ENCODE measurements at places on chromosomes 13 and 19.

GRCh38 chr19:33683881-33684537 is 62.3 kb downstream of the CHST8 start:
- peak; percentile 35 for DNase-seq

DNA sequence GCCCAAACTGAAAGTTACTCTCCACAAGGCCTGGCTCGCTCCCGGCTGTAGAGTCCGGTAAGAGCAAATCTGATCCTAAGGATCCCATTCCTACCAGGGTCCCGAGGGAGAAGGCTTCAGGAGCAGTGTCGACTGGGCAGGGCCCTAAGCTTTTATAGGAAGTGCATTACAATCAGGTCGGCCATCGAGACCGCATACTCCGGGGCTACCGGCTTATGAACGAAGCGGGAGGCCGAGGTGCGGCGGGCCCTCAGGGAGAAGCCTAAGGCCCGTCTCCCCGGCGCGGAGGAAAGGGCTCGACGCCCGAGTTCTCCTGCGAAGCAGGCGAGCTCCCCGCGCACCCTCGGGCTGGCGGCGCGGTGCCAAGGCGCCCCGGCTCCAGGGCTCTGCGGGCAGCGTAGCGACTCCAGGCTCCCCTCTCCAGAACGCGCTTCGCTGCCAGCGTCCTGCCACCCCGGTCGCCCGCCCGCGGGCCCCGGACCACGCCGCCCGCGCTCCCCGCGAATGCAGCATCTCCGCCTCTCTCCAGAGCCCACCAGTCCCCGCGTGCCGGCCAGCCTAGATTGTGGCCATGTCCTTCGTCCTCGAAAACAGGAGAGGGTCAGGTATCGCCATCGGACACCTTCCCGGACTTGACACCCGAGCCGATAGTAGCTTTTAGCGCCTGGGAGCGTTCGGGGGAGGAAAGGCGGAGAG is 1.4 kb downstream of the EFNB2 start:
- DNase-seq = peak; percentile 46

DNA sequence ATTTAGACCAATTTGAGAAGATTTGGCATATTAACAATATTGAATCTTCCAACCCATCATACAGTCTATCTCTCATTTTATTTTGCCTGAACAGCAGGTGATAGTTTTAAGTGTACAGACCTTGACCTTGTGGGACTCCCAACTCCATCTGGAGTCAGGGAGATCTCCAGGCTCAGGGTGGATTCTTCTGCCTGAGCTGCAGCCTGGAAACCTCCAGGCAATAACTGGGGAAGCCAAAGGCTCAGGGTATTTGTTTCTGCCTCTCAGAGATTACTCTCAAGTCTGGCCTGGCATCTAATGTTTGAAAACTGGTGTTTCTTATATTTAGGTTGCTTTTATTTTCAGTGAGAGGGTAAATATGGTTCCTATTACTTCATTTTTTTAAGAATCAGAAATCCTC is 102.1 kb upstream of the C1QTNF9B start:
- DNase-seq = no peak

GRCh38 chr13:34474187-34474868 is 467.7 kb upstream of the NBEA start:
- no peak for DNase-seq

- DNase-seq = peak; percentile 89
Observed at GRCh38 chr19:47247308-47247990, 8.9 kb upstream of the CCDC9 start.

GRCh38 chr19:30935146-30935545 is 414.1 kb downstream of the TSHZ3 start:
- DNase-seq = no peak

GRCh38 chr19:29193155-29193554 is 19.8 kb downstream of the UQCRFS1 start:
- no peak for DNase-seq

GRCh38 chr13:41059456-41060081 is 1.7 kb upstream of the WBP4 start:
- no peak for DNase-seq

- DNase-seq = no peak
Observed at GRCh38 chr19:6020972-6021805, 43.2 kb upstream of the RANBP3 start.

DNA sequence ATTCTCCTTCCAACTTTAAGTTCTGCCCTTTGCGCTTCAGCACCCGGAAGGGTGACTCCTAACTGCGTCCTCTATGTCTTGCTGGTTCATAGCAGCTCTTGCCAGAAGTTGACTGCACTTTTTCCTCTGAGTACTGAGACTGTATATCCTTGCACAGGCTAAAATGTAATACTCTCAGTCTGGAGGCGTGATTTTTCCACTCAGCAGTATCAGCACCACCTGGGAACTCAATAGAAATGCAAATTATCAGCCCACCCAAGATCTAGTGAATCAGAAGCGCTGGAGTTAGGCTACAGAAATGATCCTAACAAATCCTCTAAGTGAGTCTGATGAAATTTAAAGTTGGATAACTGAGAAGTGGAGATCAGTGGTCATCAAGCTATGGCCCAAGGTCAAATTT is 1611.9 kb upstream of the SLC10A2 start:
- no peak for DNase-seq

- DNase-seq = no peak
Observed at GRCh38 chr13:74158571-74159352, 24.6 kb upstream of the KLF12 start.

GRCh38 chr19:49845414-49845813 is 5.5 kb upstream of the PTOV1 start:
- no peak for DNase-seq

- peak; percentile 14 for DNase-seq
Observed at GRCh38 chr13:114087430-114087829, 45.0 kb downstream of the RASA3 start.

GRCh38 chr13:23620613-23621315 is 50.6 kb downstream of the TNFRSF19 start:
- DNase-seq = no peak

DNA sequence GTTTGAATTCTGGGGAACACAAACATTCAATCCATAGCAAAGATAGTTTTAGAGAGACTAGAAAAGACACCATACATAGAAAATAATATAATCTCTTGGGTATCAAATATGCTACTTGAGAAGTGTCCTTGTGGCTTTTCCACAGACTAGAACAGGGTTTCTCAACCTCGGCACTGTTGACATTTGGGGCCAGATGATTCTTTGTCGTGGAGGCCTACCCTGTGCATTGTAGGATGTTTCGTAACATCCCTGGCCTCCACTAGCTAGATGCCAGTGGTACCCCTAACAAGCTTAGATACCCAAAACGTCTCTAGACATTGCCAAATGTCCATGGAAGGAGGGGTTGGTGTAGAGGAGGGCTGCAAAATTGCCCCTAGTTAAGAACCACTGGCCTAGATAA is 2.2 kb upstream of the ESD start:
- DNase-seq = no peak

DNA sequence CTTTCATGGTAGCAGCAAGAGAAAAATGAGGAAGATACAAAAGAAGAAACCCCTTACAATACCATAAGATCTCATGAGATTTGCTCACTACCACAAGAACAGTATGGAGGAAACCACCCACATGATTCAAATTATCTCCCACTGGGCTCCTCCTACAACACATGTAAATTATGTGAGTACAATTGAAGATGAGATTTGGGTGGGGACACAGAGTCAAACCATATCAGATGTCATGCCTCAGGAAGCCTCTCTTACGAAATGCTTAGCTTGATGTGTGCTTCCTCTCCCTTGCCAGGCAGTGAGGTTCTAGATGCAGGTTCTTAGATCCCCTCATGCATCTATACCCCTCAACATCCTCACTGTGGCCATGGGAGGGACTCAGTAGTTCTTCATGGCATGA is 63.2 kb upstream of the RGCC start:
- DNase-seq = no peak

GRCh38 chr13:94761407-94761806 is 49.1 kb upstream of the SOX21 start:
- DNase-seq = no peak

DNA sequence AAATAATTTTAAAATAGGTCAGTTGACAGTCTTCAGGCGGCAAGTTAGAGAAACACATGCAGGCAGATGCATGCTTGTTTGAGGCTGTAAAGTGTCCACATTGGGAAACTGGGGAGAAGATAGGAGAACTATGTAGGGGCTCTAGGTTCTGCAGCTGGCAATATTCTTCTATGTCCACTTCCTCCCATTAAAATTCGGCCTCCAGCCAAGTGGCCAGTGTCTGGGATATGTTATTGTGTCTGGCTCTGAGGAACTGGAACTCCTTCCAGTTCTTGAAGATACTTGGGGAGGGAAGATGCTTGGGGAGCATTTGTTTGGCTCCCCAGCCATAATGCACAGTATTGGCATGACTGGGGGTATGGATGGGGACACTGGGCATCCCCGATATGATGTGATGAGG is 20.9 kb upstream of the KLF2 start:
- DNase-seq = no peak

- DNase-seq = no peak
Observed at GRCh38 chr13:39407786-39408185, 195.2 kb downstream of the LHFPL6 start.

- no peak for DNase-seq
Observed at GRCh38 chr13:46983881-46984280, 87.0 kb upstream of the HTR2A start.

GRCh38 chr19:52453324-52454094 is at the start of gene ZNF578:
ZNF578 (plus strand) TSS chr19:52453553; CDS start chr19:52501846, 48,293 bp downstream.
- peak; percentile 80 for DNase-seq

DNA sequence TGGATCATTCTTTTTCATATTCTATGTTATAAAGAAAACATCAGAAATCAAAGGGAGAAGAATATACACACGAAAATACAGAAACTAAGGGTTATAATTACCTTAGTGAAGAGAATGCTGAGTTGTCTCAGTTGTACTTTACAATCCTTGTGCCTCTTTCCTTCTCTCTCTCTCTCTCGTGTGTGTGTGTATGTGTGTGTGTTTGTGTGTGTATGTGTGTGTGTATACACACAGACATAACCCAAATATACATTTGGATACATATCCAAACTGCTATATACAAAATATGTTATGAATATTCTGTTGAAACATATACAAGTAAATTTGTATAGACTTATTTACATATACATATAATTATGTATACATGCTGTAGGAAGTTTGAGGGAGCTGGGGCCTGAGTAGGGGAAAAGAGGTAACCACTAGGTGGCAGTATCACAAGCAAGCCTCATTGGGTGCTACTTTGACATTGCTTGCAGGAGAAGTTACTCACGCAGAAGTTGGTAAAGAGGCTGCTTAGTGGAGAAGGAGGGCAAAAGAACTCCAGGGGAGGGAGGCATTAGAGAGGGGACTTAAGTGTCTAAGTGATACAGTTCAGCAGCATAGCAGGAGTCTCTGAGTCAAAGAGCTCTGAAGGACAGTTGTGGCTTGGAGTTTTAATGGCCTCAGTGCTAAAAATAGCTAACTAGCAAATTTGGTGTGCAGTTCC is 465.1 kb upstream of the PCDH20 start:
- no peak for DNase-seq

DNA sequence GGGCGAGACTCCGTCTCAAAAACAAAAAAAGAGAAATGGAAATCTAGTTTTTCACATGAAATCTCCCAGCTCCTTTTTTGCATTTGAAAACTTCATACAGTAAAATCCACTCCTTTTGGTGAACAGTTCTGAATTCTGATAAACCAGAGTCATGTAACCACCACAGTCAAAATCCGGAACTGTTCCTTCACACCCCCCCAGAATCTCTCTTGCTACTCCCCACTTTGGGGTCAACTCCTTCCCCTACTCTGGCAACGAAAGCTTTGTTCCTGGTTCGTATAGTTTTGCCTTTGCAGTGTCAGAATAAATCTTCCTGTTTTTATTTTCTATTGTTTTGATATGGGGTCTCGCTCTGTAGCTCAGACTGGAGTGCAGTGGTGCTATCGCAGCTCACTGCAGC is 23.7 kb downstream of the RCN3 start:
- DNase-seq = no peak

DNA sequence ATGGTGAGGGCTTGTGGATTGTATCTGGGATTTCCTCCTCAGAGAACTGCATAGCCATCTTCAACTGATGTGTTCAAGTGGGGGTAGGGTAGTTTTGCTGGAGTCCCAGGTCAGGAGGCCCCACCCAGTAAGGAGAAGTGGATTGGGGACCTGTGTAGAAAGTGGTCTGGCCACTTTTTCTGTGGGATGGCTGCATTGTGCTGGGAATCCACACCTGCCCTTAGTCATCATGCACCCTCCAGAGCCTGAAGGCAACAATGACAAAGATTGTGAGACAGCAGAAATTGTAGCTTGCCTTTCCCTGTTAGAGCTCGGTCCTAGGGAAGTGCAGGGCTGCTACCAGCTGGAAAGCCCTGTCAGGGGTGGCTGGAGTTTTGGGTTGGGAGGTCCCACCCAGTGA is 255.4 kb downstream of the NDFIP2 start:
- DNase-seq = no peak

GRCh38 chr13:74705438-74705837 is 571.2 kb upstream of the KLF12 start:
- no peak for DNase-seq

GRCh38 chr13:40518481-40518882 is 148.0 kb downstream of the FOXO1 start:
- peak; percentile 35 for DNase-seq

DNA sequence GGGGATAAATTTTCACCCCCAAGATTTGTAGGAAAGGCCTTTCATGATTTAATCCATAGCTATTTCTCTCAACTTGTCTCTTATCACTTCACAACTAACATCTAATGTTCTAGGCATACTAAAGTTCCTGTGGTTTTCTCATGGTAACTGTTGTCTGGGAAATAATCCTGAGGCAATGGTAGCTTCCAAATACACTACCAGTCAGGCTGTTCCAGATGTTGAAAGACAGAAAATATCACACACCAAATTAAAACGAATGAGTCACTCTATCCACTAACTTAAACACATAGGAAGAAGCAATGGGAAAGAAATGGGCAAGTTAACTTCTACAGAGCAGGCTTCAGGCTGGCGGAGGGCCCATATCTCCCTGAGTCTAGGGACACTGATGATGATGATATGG is 77.7 kb upstream of the MYO16 start:
- no peak for DNase-seq

DNA sequence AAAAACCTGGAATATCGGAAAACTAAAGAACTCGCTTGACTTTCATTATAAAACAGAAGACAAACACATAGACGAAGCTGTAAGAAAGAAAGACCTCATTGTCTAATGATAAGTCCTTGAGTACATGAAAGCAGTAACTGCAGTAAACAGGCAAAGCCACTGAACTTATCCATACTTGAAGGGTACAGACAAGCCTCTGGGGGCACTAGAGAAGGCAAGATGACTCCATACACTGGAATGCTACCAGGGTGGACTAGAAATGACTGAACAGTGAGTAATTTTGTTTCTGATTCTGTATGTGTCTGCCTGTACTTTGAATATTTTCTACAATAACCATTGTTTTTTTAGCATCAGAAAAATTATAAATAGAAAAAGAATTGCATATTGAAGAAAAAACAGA is 507.9 kb downstream of the UQCRFS1 start:
- no peak for DNase-seq
